ENCODE measurements at places on chromosomes 4 and X.

DNA sequence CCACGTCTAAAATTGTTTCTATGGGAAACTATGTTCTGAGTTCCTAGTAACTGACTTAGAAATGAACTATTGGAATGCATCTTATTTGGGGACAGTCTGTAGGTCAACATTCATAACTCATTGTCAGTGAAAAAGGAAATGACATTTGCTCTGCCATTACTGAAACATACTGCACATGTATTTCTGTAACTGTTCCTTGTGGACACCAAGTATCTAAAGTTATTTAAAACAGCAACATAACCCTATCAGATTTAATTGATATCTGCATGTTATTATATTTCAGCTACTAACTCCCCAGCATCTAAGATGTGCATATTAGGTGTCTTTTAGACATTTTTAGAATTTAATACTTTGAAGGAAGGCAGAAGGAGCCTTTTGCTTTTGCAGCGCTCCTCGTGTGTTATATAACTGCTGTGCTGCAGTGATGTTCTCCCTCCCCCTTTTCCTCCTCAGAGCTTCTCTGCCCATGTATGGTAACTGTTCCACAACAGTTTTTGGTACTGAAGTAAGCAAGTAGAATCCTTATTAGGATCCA, 37.2 kb upstream of the TMEM131L start:
- H3K27ac ChIP-seq: no peak overlapping the region
- no peak overlapping the region for H3K4me3 ChIP-seq
- H3K36me3 ChIP-seq: no peaks in the 10 kb centered on the region
- H3K27me3 ChIP-seq: no peaks in the 10 kb centered on the region
- H3K4me1 ChIP-seq: no peaks in the 10 kb centered on the region
- DNase-seq: no peak

DNA sequence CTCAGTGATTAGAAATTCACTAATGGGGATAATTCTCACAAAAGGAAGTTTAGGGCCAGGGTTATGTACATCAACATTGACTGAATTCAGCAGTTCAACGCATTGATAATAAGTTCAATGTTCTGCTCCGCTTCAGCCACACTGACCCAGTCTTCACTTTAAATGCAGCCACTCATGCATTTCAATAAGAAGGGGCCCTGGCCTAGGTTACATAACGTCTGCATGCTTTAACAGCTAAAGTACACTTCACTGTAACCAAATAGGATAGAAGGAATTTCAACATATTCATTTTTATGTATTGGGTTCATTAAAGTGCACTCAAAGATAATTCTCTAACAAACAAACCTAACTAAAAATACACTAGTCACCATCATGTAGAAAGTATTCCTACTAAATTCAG, 12.8 kb upstream of the TSPAN7 start:
- H3K4me1 ChIP-seq: no peaks in the 10 kb centered on the region
- no peaks in the 10 kb centered on the region for H3K27me3 ChIP-seq
- H3K36me3 ChIP-seq: no peaks in the 10 kb centered on the region
- no peak overlapping the region for H3K27ac ChIP-seq

DNA sequence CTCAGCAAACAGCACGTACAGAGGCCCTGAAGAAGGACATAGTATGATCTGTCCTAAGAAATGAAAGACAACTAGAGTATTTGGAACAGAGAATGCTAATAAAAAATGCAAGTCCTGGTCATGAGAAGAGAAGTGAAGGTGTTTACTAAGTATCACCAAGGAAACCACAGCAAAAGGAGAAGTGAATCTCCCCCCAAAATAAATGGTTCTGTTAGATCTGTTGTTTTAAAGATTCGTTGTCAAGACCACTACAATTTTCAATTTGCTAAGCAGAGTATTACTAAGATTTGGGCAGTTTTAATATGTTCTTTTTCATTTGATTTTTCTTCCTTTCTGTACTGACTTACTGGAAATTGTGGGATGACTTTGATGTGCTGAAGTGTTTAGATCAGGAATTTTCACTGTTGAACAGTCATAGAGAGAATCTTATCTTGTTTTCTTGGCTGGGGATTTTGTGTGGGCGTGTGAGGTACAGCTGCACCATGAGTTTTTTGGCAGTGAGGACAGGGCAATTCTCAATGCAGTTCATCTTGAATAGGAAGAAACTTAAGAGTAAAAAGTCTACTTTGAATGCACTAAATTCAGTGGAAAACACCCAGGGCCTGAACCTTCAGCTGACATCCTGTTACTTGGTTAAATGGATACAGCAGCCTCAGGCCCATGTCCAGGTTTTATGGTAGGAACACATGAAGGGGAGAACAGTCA, 132.2 kb downstream of the STIM2 start:
- no peaks in the 10 kb centered on the region for H3K27me3 ChIP-seq
- H3K4me1 ChIP-seq: no peaks in the 10 kb centered on the region
- H3K36me3 ChIP-seq: no peaks in the 10 kb centered on the region
- no peak overlapping the region for H3K4me3 ChIP-seq
- H3K27ac ChIP-seq: peak overlapping the region; percentile 1

DNA sequence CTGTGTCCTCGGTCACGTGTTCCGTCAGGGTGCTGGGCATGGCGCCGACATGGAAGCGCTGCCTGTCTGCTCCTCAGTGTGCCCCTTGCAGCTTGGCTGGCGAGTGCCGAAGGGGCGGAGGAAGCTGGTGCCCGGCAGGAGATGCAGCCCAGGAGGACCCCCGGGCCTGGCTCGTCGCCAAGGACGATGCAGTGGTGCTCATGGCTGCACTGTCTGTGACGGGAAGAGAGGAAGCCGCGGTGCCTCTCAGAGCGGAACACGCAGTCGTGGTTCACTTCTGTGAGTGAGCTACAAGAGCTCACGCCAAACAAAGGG, 38.1 kb downstream of the FGFRL1 start:
- no peaks in the 10 kb centered on the region for H3K4me1 ChIP-seq
- no peak overlapping the region for H3K27ac ChIP-seq
- DNase-seq: peak; percentile 47
- no peak overlapping the region for H3K4me3 ChIP-seq
- H3K36me3 ChIP-seq: no peaks in the 10 kb centered on the region

DNA sequence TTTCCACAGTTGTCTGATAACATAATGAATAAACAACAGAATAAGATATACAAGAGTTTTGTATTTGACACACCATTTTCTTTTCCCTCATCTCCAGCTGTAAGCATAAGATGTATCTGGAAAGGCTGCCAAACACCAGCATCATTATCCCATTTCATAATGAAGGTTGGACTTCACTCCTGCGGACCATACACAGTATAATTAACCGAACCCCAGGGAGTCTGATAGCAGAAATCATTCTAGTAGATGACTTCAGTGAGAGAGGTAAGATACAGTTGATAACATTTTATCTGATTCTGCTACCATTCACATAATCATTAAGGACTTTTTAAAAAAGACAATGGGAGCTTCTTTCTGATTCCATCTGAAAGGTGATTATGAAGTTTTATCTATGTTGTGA, 535.2 kb downstream of the GALNTL6 start:
- no peaks in the 10 kb centered on the region for H3K4me1 ChIP-seq
- H3K4me3 ChIP-seq: no peak overlapping the region
- H3K27ac ChIP-seq: no peak overlapping the region
- H3K27me3 ChIP-seq: no peaks in the 10 kb centered on the region
- DNase-seq: no peak

GRCh38 chr4:54942721-54943120, 182.7 kb downstream of the KDR start:
- H3K27ac ChIP-seq: no peak overlapping the region
- H3K27me3 ChIP-seq: no peaks in the 10 kb centered on the region
- no peak for DNase-seq
- no peaks in the 10 kb centered on the region for H3K36me3 ChIP-seq
- no peak overlapping the region for H3K4me3 ChIP-seq
- no peaks in the 10 kb centered on the region for H3K4me1 ChIP-seq

DNA sequence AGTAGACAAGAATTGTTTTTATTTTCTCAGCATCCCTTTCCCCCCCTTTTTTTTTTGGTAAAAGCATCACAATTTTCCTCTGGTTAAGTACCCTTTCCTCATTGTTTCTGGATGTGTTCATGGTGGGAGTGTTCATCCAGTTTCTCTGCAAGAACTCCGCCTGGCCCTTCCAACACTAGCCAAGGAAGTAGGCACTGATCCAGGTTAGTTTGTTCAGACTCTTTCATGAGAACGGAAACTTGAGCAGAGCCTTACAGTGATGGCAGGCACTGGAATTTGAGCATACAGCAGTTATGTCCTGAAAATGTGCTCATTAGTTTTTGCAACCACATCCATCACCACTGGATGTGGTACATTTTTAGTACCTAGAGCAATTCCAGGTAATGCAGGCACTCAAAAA, 336.1 kb upstream of the BOD1L1 start:
- H3K4me3 ChIP-seq: no peak overlapping the region
- no peaks in the 10 kb centered on the region for H3K36me3 ChIP-seq
- H3K27ac ChIP-seq: no peak overlapping the region
- no peaks in the 10 kb centered on the region for H3K4me1 ChIP-seq
- DNase-seq: no peak

DNA sequence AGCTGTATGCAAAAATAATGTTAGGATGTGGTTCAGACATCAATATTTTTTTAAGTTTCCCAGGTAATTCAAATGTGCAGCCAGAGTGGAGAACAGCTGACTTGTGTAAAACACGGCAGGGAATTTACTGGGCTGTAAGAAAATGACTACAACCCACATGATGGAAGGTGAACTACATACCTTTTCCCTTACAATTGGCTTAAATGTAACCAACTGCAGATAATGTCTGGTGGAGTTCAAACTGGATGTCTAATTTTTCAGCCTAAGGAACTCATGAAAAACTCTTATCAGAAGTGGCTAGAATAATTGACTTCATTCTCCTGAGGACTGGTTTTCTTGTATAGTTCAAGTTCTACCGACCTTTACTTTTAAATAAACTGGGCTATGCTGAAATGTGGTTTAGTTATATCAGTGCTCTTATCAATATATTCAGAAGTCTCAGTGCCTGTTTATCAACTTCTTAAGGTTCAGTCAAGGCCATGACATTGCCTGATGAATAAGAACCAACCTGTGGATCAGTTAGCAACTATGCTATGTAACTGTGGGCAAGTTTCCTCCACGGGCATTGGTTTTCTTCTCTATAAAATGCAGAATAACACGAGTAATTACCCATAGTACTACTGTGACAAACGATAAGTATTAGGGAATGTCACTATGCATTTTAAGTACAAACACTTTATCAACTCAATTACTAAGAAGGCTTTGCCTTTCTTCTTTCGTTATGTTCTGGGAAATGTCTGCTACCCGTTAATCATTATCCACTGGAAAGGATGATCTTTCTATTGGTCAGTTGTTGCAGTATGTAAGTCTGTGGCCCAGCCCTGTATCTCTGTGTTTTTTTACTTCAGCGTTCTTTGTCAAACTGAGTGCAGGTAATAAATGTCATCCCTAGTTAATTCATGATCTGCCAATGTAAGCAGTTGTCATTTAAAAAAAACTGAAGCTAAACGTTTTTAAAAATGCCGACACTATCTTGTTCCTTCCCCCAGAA, 181.6 kb downstream of the PCDH7 start:
- H3K27ac ChIP-seq: no peak overlapping the region
- no peaks in the 10 kb centered on the region for H3K36me3 ChIP-seq
- no peaks in the 10 kb centered on the region for H3K4me1 ChIP-seq

DNA sequence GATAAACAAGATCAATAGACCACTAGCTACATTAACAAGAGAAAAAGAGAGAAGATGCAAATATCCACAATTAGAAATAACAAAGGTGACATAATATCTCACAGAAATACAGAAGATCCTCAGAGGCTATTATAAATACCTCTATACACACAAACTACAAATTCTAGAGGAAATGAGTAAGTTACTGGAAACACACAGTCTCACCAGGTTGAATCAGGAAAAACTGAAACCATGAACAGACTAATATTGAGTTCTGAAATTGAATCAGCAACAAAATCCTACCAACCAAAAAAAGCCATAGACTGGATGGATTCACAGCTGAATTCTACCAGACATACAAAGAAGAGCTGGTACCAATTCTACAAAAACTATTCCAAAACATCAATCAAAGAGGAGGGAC, 211.8 kb upstream of the CPEB2 start:
- H3K27me3 ChIP-seq: no peaks in the 10 kb centered on the region
- H3K27ac ChIP-seq: no peak overlapping the region
- H3K4me3 ChIP-seq: no peak overlapping the region
- DNase-seq: no peak

DNA sequence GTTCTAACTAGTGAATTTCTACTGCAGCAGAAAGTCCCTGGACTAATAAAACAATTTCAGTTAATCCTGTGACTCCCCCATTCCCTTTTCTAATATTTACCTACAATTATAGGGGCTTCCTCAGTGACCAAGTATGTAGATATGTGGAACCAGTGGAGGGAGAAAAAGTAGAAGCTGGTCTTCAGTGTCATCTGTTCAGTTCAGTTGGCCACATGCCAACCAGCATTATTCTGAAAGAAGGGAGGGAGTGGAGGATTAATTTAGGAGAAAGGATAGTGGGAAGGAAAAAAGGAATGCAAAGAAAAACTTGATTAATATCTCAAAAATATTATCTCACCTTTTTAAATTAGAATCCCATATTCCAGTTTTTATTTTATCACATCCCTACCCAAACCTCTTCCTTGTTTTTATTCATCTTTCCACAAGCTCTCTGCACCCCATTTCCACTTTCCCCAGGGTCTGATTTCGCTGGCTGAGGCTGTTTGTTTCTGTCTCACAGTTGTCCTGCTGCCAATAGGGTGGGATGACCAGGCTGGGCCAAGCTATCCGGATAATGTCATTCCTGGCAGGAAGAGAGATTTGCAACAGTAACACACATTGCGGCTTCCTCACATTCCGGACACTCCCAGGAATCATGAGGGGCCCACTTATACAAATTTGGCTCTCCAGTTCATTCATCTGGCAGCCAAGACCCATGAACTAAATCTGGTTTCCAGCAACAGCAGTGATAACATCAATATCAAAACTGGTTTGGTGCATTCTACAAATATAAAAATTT, 24.6 kb upstream of the ANTXR2 start:
- H3K27me3 ChIP-seq: no peaks in the 10 kb centered on the region
- DNase-seq: no peak
- no peak overlapping the region for H3K4me3 ChIP-seq
- no peaks in the 10 kb centered on the region for H3K36me3 ChIP-seq
- H3K4me1 ChIP-seq: no peaks in the 10 kb centered on the region

- H3K4me3 ChIP-seq: no peak overlapping the region
- H3K4me1 ChIP-seq: no peaks in the 10 kb centered on the region
- no peak overlapping the region for H3K27ac ChIP-seq
- DNase-seq: no peak
- H3K27me3 ChIP-seq: no peaks in the 10 kb centered on the region
- H3K36me3 ChIP-seq: no peaks in the 10 kb centered on the region
Observed at GRCh38 chr4:141335166-141335565, 114.5 kb downstream of the ZNF330 start.

DNA sequence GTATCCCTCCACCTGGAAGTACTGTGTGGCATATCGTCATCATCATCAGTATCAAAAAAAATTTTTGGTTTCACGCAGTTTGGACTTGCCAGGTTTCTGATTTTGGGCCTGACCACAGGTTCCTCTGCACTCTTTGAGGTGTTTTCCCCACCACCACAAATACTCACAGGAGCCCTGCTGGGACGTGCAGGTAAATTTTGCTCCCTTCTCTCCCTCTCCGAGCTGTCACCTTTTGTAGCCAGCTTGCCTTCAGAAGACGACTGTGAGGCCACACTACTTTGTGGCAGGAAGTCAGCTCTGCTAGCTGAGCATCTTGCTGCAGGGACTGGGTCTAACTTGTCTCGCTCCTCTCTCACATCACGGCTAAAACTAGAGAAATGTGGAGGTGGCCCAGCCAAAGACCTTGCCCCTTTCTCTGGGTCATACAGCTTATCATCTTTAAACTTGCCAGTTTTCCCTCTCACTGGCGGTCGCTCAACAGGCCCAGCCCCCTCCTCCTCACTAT, 2.8 kb downstream of the PJA1 start:
- no peaks in the 10 kb centered on the region for H3K4me1 ChIP-seq
- H3K27me3 ChIP-seq: no peaks in the 10 kb centered on the region
- H3K27ac ChIP-seq: no peak overlapping the region
- H3K4me3 ChIP-seq: no peak overlapping the region

- peaks cover 17% of the 10 kb centered on the region for H3K27me3 ChIP-seq
- DNase-seq: no peak
- H3K27ac ChIP-seq: no peak overlapping the region
- H3K4me3 ChIP-seq: no peak overlapping the region
Observed at GRCh38 chrX:19034025-19034424, 50.1 kb upstream of the PHKA2 start.
